ENCODE measurements at places on chromosomes 16 and 17.

GRCh38 chr16:9392956-9393355 lies 301.5 kb downstream of the HAPSTR1 start:
- no peak for DNase-seq

DNA sequence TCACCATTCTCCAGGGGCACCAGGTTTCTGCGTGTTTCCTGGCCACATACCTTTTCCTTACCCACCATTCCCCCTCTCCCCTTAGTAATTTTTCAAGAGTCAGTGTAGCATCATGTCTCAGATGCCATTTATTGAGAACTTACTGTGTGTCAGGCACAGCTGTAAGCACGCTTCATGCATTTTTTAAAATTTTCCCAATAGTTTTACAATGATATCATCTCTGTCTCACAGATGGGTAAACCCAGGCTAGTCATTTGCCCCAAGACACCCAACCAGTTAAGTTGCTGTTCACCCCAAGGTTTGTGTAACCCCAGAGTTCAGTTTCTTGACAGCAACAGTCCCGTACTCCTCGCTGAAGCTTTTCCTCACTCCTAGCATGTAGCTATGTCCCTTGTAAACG lies 56.4 kb upstream of the IRX3 start:
- DNase-seq, result no peak

GRCh38 chr17:45813048-45813725 lies 29.1 kb downstream of the CRHR1 start:
- no peak for DNase-seq

DNA sequence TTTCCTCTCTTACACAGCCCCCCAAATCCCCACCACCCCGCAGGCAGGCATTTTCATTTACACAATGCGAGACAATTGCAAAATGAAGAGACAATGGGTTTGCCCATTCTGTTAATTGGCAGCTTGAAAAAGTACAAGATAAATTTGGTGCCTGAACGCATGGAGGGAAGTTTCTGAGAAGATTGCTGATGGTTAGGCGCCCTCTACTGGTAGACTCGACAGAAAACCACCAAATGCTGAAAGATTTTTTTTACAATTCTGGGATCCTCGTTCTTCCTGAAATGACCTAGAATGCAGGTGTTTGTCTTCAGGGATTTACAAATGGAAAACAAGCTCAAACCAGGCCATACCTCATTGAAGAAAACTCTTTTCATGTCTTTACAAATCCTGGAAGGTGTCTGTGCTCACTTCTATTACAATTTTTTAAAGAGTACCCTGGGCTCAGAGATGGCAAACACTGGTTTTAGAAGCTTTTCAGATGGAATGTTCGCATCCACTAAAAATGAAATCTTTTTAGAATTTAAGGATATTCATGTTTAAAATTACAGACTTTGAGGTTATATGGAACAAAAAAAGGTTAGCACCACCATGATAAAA lies 338.5 kb downstream of the PMP22 start:
- no peak for DNase-seq

DNA sequence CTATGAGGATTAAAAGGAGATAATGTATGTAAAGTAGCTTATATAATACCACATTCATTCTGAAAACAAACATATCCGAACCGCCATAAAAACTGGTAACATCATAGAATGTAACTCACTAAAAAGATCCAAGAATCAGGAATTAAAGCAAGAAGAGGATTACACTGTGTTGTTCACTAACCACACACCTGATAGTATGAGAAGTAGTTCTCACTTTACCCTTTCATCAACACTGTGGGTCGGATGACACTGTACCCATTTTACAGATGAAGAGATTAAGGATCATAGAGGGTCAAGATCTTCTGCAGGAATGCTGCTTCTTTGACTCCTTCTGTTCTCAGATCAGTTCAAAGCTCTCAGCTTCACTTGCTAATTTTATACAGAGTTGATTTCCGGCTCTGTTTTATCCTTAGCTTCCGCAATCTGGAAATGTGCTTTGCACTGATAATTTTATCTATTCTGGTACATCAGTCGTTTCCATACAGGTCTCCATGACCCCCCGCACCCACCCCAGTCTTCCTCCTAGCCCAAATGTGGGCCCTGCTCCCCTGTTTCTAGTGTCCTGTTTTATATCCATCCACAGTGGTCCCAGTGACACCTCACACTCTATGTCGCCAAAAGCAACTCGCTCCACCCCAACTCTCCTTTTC lies 288.6 kb upstream of the CCL2 start:
- no peak for DNase-seq

DNA sequence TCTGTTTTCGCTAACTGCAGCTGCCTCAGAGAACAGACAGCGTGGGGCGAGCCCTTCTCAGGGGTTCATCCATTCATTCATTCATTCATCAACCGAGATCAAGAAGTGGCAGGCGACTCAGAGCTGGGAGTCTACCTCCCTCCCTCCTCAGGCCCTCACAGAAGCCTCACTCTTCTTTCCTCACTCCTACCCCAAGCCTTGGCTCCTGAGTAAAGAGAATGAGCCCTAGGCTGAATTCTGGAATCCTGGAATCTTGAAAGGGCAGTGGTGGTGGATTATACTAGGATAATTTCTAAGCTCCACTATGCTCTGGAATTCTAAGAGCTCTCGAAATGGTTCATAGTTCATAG lies 2.3 kb upstream of the DLX3 start:
- DNase-seq, result no peak

DNA sequence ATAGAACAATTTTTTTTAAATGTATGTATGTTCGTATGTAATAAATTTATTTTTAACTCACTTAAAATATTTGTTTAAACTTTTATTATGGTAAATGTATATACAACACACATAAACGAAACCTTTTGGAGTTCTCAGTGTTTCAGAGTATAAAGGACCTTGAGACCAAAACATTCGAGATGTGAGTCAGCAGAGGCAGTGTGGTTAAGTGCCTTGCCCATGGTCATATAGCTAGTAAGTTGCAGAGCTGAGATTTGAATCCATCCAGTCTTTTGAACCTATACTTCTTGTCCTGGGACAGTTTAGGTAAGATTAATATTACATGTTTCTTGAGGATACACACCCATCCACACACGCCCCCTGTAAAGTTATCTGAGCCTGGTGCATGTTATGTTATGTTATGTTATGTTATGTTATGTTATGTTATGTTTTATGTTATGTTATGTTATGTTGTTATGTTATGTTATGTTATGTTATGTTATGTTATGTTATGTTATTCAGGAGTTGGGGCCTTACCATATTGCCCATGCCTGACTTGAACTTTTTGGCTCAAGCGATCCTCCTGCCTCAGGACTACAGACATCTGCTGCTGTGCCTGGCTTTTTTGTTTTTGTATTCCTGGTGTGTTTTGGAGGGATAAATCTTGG lies 41.8 kb downstream of the TNRC6A start:
- DNase-seq, result no peak

- DNase-seq, result no peak
Measured at GRCh38 chr16:52320930-52321439, 226.0 kb downstream of the TOX3 start.

DNA sequence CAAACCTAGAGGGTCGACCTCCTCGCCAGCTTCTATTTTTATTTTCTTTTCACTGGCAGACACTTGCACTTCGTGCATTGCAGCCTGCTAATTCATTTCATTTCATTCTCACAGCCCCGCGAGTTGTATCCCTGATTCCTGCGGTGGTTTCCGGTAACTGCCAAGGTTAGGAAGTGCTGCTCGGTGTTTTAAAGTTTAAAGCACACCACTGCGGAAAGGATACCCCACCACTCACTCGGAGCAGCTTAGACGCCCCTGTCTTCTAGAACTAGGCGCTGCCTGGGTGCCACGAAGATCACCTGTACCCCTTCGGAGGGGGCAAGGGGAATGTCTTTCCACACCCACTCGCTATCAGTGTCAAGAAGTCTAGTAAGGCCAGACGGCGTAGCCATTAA lies 509 bp downstream of the CNEP1R1 start:
- DNase-seq, result no peak

DNA sequence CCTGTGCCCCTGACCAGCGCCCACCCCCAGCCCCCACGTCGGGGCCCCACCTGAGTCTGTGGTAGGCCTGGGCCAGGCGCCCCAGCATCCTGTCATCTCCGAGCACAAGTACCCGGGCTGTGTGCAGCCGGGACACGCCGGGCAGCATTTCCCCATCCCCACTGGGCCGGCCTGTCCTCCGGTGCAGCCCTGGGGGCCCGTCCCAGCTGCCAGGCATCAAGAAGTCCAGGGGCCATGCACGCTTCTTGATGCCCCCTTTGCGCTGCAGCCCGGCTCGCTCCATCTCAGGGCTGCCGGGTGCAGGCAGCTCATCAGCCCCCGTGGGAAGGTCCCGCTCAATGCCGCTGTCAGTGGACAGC lies 29.3 kb upstream of the MFSD6L start:
- no peak for DNase-seq

- no peak for DNase-seq
Measured at GRCh38 chr16:77408607-77409006, 26.2 kb downstream of the ADAMTS18 start.

GRCh38 chr17:34365340-34365739 lies 2.3 kb upstream of the CCL1 start:
- DNase-seq, result no peak

- DNase-seq, result no peak
Measured at GRCh38 chr16:17245776-17246175, 225.0 kb downstream of the XYLT1 start.

- DNase-seq, result no peak
Measured at GRCh38 chr17:77884019-77884418, 74.5 kb upstream of the TNRC6C start.

- no peak for DNase-seq
Measured at GRCh38 chr17:68961214-68961882, 6.2 kb upstream of the ABCA8 start.

GRCh38 chr17:4500191-4500571 lies 1.5 kb downstream of the SPNS2 start:
- DNase-seq, result no peak

DNA sequence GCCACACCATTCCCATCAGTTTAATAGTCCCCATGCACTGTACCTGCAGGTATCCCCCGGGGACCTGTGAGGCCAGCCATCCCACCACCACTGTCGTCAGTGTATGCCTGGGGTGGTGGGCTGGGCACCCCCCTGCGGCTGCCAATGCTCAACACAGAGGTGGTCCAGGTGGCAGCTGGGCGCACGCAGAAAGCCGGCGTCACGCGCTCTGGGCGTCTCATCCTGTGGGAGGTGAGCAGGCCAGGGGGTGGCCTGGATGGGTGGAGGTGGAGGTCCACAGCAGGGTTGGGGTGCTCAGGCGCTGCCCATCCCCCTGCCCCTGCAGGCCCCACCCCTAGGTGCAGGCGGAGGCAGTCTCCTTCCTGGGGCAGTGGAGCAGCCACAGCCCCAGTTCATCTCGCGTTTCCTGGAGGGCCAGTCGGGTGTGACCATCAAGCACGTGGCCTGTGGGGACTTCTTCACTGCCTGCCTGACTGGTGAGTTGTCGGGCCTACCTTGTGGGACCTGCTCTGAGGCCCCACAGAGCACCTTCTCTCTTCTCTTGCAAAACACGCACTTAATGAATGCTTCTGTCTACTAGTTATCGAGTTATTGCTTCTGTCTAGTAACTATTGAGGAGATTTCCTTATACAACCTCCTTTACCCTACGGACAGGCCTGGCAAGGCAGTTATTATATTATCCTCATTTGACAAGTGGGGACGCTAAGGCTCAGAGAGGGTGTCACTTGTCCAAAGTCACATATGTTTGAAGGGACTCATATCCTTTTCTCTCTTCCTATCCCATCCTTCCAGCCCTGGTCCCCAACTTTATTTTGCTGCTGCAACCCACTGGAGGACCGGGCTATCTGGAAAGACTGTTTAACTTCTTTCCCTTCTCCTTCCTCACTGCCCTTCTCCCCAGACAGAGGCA lies 5.8 kb upstream of the TRAF4 start:
- DNase-seq, result no peak

- no peak for DNase-seq
Measured at GRCh38 chr17:45296003-45296832, 20.6 kb downstream of the MAP3K14 start.

DNA sequence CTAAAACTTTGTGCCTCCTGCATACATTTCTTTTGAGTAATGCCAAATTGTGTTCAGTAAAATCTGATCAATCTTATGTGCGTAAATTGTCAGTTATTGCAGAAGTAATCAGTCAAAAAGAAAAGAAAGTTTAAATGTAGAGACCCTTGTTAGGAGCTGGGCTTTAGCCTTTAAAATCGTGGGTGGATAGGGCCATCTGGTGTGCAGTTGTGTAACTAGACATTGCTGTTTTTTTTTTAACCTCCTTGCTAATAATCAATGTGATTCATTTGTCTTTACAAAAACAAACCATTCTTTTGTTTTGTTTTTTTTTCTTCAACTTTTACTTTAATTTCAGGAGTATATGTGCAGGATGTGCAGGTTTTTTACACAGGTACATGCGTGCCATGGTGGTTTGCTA lies 5.3 kb upstream of the WWOX start:
- DNase-seq, result no peak

DNA sequence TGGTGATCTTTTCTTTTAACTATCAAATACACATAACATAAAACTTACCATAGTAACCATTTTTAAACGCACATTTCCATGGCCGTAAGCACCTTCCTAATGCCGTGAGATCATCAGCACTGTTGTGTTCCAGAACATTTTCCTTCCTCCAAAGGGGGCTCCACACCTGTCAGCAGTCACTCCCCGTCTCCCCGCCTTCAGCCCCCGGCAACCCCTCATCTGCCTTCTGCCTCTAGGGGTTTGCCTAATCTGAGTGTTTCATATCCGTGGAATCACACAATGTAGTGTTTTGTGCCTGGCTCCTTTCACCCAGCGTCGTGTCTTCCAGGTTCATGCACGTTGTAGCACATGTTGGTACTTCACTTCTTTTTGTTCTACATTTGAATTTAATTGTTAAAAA lies 350.1 kb upstream of the TNRC6C start:
- DNase-seq, result no peak

DNA sequence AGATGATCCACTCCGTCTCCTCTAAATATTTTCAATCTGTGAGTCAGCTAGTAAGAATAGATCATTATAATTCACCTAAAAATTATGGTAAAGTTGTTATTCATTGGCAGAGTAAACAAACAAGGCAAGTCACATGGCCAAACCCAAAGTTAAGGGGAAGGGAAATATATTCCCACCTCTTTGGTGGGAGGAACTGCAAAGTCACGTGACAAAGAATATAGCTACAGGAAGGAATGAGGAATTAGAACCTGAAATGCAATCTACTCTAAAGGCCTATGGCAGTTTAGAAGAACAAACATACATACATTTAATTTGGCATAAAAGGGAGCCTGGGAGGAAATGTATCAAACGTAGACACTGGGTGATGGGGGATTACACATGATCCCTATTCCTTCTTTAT lies 48.9 kb downstream of the NOG start:
- DNase-seq, result no peak

- DNase-seq, result no peak
Measured at GRCh38 chr16:86495756-86496261, 14.5 kb upstream of the FOXF1 start.

GRCh38 chr17:5000237-5000639 lies 2.5 kb downstream of the KIF1C start:
- no peak for DNase-seq

DNA sequence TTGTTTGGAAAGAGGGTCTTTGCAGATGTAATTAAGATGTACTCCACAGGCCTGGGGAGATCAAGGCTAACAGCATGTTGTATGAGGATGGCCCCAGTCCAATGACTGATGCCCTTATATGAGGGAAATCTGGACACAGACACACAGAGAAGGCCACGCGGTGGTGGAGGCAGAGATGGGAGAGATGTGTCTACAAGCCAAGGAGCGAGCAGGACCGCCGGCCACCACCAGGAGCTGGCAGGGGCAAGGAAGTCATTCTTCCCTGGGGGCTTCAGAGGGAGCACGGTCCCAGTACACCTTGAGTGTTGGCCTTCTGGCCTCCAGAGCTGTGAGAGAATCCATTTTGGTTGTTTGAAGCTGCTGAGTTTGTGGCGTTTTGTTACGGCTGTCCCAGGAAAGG lies 14.7 kb downstream of the SOCS3 start:
- no peak for DNase-seq

- no peak for DNase-seq
Measured at GRCh38 chr16:30644334-30644830, 6.4 kb upstream of the PRR14 start.
